ENCODE measurements at places on chromosomes 6 and 20. TPM values are rescaled to one million over a fixed set of nuclear protein-coding genes. Genes with fewer than 3 reads are reported as not detected.

DNA sequence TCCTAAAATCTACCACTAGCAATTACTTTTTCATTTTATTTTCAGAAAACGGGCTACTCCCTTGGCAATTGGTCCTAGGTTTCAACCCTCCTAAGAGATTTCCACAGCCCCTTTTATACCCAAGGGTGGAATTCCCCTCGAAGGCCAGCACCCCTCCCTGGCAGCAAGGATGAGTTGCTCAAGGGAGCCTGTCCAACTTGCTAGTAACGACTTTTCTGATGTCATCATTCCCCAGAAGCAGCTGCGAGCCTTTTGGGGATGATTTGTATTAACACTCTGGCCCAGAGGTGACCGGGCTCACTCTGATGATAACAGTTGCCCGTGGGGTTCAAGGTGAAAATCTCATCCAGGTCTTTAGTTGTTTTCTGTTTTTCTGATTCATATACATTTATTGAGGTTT, 30.7 kb upstream of the NAA20 start:
- H3K27me3 ChIP-seq, result no peaks in the 10 kb centered on the region
- no peak overlapping the region for H3K4me3 ChIP-seq
- no peaks in the 10 kb centered on the region for H3K4me1 ChIP-seq
- no peak for DNase-seq
- H3K27ac ChIP-seq, result no peak overlapping the region

- no peak overlapping the region for H3K27ac ChIP-seq
- no peaks in the 10 kb centered on the region for H3K27me3 ChIP-seq
- no peak for DNase-seq
- no peaks in the 10 kb centered on the region for H3K36me3 ChIP-seq
Measured at GRCh38 chr6:71033171-71033570, 76.3 kb upstream of the B3GAT2 start.

The BPIFA1 gene
- total RNA-seq, result not detected

DNA sequence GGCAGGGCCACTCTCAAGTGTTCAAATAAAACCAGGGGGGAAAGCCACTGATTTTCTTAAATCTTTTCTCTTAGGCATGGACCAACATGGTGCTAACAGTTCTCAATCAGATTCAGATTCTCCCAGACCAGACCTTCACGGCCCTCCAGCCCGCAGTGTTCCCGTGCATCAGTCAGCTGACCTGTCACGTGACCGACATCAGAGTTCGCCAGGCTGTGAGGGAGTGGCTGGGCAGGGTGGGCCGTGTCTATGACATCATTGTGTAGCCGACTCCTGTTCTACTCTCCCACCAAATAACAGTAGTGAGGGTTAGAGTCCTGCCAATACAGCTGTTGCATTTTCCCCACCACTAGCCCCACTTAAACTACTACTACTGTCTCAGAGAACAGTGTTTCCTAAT, 41.5 kb upstream of the SMIM28 start:
- H3K27me3 ChIP-seq, result no peaks in the 10 kb centered on the region
- H3K4me3 ChIP-seq, result no peak overlapping the region
- no peak overlapping the region for H3K27ac ChIP-seq

DNA sequence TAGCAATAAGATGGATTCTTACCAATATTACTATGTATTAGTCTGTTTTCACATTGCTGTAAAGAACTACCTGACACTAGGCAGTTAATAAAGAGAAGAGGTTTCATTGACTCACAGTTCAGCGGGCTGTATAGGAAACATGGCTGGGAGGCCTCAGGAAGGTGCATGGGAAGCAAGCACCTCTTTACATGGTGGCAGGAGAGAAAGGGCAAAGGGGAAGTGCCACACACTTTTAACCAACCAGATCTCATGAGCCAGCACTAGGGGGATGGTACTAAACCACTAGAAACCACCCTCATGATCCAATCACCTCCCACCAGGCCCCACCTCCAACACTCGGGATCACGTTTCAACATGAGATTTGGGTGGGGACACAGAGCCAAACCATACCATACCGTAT, 40.7 kb upstream of the CCDC167 start:
- no peak for DNase-seq
- H3K4me1 ChIP-seq, result no peaks in the 10 kb centered on the region
- H3K36me3 ChIP-seq, result no peaks in the 10 kb centered on the region
- H3K4me3 ChIP-seq, result no peak overlapping the region
- H3K27me3 ChIP-seq, result peaks cover 30% of the 10 kb centered on the region

The ETV7 gene
- 0.21 TPM for total RNA-seq

The LINC00237 gene
- total RNA-seq, result 0.69 TPM

GRCh38 chr20:45016089-45016671, 49.9 kb downstream of the STK4 start:
- DNase-seq, result no peak
- H3K4me1 ChIP-seq, result no peaks in the 10 kb centered on the region
- no peaks in the 10 kb centered on the region for H3K27me3 ChIP-seq

DNA sequence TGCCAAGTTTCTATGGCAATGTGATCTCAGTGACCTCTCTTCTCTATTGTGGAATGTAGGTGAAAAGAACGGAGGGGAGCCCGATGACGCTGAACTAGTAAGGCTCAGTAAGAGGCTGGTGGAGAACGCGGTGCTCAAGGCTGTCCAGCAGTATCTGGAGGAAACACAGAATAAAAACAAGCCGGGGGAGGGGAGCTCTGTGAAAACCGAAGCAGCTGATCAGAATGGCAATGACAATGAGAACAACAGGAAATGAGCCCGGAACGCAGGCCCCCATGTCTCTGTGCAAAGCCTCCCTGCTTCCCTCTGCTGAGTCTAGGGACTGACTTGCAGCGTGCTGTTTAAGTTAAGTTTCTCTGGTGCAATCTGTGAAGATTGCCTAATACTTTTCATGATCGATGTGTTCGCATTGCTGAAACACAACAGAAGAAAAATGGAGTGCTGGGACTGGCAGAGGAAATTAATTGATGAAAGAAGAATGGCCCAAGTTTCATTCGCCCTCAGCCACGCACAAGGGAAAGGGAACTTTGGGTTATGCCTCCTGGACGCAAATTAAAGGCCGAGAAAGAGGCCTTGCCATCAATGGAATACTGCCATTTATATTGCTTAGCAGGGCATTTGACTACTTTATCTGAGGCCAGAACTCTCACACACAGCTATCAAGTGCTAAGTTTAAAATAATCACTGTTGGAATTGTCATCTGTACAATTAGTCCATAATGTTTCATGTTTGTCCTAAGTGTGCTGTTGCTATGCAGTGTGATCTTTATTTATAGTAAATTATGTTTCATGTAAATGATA, 146.4 kb downstream of the AKAP7 start:
- peak overlapping the region; percentile 31 for H3K27ac ChIP-seq
- H3K27me3 ChIP-seq, result no peaks in the 10 kb centered on the region

GRCh38 chr6:96542702-96543101, 20.2 kb upstream of the FHL5 start:
- no peak overlapping the region for H3K27ac ChIP-seq
- no peaks in the 10 kb centered on the region for H3K36me3 ChIP-seq
- no peaks in the 10 kb centered on the region for H3K27me3 ChIP-seq
- H3K4me1 ChIP-seq, result no peaks in the 10 kb centered on the region

- DNase-seq, result no peak
- no peak overlapping the region for H3K4me3 ChIP-seq
- H3K36me3 ChIP-seq, result no peaks in the 10 kb centered on the region
- H3K27me3 ChIP-seq, result no peaks in the 10 kb centered on the region
- no peak overlapping the region for H3K27ac ChIP-seq
- H3K4me1 ChIP-seq, result peaks cover 24% of the 10 kb centered on the region
Measured at GRCh38 chr6:156984178-156984738, 207.1 kb downstream of the ARID1B start.

DNA sequence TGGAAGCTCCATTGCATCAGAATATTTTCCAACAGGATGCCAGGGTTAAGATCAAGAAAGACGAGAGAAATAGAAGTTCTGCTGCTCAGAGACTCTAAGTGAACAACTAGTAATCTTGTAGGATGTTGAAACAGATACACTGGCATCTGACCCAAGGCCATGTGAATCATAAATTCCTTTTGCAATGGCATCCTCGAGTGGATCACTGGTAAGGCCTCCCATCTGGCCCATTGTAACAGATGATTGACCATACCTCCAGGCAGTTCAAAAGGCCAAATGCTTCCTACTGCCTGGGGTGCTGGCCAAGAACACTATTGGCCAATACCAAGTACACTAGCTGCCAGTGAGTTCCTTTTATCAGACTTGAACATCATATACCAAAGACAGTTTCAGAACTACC, 9.9 kb upstream of the SLC17A3 start:
- H3K27ac ChIP-seq, result no peak overlapping the region
- no peaks in the 10 kb centered on the region for H3K27me3 ChIP-seq
- no peak for DNase-seq
- H3K4me1 ChIP-seq, result no peaks in the 10 kb centered on the region
- H3K4me3 ChIP-seq, result no peak overlapping the region

The VSTM2L gene
- 1.3 TPM for total RNA-seq

- no peak overlapping the region for H3K4me3 ChIP-seq
- no peaks in the 10 kb centered on the region for H3K36me3 ChIP-seq
- no peaks in the 10 kb centered on the region for H3K27me3 ChIP-seq
- no peak for DNase-seq
Measured at GRCh38 chr20:57555457-57556184, 5.3 kb upstream of the PCK1 start.

DNA sequence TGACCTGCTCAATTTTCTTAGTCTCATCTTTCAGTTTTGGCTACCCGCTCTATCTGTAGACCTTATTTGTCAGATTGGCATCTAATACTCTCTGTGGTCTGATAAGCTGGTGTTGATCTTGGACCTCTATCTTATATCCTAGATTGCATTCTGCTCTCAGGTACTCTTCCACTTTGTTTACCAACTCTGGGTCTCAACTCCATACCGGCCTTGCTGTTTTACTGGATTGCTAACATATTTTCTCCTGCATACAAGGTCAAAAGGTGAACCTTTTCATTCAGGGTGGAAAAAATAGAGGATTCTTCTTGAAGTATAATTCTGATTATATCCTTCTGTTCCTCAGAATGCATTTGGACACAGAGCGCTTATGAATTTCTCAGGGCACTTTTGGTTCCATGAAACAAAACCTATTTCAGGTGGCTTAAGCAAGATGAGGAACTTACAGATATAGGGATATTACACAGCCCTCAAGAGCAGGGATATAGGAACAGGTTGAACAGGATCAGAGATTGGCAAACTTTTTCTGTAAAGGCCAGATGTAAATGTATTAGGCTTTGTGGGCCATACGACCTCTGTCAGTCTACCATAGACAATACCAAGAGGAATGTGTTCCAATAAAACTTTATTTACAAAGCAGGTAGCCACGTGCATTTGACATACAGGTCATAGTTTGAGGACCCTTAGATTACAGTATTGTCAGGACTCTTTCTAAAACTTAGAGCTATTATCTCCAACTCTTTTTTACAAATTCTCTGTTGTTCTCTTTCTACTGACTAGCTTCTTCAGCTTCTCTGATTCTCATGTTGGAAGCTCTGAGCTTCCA, 2.5 kb upstream of the SH3BGRL2 start:
- DNase-seq, result no peak
- no peak overlapping the region for H3K4me3 ChIP-seq
- no peaks in the 10 kb centered on the region for H3K27me3 ChIP-seq
- H3K4me1 ChIP-seq, result no peaks in the 10 kb centered on the region

The GNMT gene
- total RNA-seq, result 1.8 TPM

The C6orf58 gene
- not detected for total RNA-seq

DNA sequence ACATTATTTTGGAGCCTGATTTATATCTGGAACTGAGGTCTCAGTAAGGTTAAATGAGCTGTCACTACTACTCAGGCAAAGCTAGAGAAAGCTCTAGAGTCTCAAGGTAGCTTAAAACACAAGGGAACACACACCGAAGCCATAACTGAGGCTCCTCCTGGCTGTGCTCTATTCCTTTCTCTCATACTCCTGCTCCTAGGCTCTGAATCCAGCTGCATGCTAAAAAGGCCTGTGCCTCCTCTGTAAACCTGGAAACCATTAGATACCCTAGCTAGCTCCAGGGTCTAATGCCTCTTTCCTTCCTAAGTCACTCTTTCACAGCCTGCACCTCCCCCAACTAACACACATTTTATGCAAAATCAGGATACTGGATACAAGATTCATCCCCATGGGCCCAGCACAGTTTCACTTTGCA, 17.1 kb downstream of the RIPOR2 start:
- peaks cover 24% of the 10 kb centered on the region for H3K4me1 ChIP-seq
- H3K36me3 ChIP-seq, result no peaks in the 10 kb centered on the region
- H3K27me3 ChIP-seq, result no peaks in the 10 kb centered on the region
- no peak for DNase-seq
- no peak overlapping the region for H3K4me3 ChIP-seq
- no peak overlapping the region for H3K27ac ChIP-seq

DNA sequence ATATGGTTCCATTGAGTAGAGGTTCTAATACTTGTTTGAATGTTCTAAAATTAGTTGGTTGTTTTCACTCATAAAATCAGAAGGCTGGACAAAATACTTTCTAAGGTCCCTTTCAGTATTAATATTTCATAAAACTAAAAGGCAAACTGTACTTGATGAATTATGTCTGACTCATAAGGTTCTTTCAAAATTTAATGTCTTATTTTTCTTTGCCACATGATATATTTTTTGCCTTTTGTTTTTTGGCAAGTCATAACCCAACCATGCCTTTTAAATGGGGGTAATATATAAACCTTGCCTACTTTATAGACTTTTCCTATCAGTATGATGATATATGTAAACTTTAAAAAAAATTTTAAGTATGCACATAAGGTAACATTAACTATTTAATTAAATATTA, 244.7 kb downstream of the PTPRK start:
- H3K4me3 ChIP-seq, result no peak overlapping the region
- H3K27ac ChIP-seq, result no peak overlapping the region
- no peaks in the 10 kb centered on the region for H3K36me3 ChIP-seq

- 0 out of 2 replicates have a peak, but pooled peaks cover 2% of the 10 kb centered on the region for H3K27me3 ChIP-seq
- peak overlapping the region; percentile 51 for H3K4me3 ChIP-seq
- DNase-seq, result peak; percentile 66
- H3K36me3 ChIP-seq, result no peaks in the 10 kb centered on the region
- H3K4me1 ChIP-seq, result peaks cover 25% of the 10 kb centered on the region
Measured at GRCh38 chr6:6724539-6725467, 136.3 kb downstream of the LY86 start.

DNA sequence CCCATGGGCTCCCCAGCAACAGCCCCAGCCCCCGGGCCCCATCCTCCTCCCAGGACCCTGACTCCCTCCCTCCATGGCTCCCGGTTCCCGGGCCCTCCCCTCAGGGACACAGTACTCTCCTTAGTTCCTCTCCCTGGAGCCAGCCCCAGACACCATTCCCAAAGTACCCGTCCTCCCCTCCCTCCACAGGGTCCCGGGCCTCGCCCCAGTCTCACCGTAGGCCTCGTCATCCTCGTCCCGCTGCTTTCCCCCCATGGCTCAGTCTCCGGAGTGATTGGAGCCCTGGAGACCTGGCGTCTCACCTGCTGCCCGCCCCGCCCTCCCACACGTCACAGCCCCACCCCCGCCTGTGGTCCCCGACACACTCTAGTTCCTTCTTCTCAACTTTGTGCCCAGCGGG, at the start of gene SLC44A4:
SLC44A4 (minus strand) TSS at position 272 of the 400 bp plus-strand sequence; CDS start at position 255, 17 bp downstream.
- H3K4me3 ChIP-seq, result no peak within 1 kb of the TSS
- H3K4me1 ChIP-seq, result no peaks in the 10 kb centered on the region
- DNase-seq, result peak; percentile 71
- peaks cover 32% of the 10 kb centered on the region for H3K36me3 ChIP-seq
- H3K27ac ChIP-seq, result no peak within 1 kb of the TSS

GRCh38 chr6:169083508-169083874, 170.2 kb downstream of the THBS2 start:
- no peaks in the 10 kb centered on the region for H3K27me3 ChIP-seq
- no peak for DNase-seq
- no peaks in the 10 kb centered on the region for H3K4me1 ChIP-seq

GRCh38 chr20:63941282-63942081, 14.7 kb downstream of the UCKL1 start:
- H3K27ac ChIP-seq, result peak overlapping the region; percentile 71
- peak overlapping the region; percentile 45 for H3K4me3 ChIP-seq
- H3K36me3 ChIP-seq, result peaks cover 7% of the 10 kb centered on the region
- H3K27me3 ChIP-seq, result no peaks in the 10 kb centered on the region
- DNase-seq, result peak; percentile 86

Measured in H1 (cell line).